ENCODE measurements at places on chromosomes 7 and 10.

DNA sequence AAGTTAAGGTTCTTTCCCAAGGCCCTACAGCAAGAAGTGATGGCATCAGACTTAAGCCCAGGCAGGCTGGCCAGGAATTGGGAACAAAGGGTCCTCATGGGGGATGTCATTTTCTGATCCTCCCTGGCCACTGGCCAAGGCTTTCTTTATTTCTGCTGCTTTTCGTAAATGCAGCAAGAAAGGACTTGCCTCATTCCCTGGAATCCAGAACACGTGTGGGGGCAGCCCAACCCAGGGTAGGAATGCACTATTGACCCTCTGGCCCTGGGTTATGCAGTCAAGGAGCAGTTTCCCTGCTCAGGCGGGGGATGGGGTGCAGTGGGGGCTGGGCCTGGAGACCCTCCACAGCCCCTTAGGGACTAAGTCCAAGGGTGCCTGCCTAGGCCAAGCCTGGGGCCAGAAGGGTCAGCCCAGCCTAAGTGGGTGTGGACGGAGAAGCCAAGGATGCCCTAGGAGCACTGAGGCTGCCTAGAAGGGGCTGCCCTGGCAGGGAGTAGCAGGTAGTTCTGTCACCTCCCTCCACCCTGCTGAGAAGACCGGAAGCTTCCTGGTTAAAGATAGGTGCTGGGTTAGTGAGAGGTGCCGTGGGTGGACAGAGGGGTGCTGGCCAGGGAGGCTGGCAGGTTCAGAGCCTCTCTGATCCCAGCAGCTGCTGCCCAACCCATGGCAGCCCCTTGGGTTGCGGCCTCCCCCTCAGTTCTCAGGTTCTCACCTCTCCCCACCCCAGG, 179.2 kb downstream of the SH3PXD2A start:
- DNase-seq, result no peak

DNA sequence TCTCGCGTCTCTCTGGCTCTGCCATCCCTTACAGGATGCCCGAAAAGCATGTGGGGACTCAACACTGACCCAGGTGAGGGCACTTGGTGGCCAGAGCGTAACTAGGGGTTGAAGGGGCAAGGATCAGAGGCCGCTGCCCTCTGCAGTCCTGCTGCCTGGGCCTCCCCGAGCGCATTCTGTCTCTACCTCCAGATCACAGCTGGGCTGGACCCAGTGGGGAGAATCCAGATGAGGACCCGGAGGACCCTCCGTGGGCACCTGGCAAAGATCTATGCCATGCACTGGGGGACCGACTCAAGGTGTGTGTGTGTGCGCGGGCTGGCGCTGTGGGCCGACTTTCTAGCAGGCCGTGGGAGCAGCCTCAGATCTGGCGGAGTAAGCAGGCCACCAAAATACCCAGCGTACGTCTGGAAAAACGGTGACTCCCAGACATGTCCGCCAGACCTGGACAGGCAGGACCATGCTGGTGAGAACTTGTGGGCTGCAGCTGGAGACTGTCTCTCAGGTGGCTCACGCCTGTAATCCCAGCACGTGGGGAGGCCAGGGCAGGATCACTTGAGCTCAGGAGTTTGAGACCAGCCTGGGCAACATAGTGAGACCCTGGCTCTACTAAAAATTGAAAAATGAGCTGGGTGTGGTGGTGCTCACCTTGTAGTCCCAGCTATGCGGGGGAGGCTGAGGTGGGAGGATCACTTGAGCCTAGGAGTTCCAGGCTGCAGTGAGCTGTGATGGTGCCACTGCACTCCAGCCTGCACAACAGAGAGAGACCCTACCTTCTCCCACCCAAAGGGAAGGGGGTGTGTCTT, 3.2 kb downstream of the GNB2 start:
- no peak for DNase-seq

GRCh38 chr7:158858592-158859503, 2.5 kb downstream of the DYNC2I1 start:
- DNase-seq, result no peak

DNA sequence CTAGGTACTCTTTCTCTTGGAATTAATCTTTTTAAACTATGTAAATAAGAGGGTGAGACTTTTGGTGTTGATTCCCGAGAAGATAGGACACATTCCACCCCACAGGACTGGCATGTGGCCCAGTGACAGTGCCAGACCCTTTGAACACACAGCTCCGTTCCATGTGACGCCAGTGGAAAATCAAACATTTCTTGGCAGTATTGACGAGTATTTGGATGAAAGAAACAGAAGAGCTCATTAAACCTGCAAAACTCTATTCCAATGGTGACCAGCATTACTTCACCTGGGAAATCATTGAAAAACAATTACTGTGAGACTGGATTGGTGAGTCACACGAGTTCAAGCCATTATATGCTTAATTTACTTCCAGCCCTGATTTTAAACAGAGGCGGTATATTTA, 25.8 kb downstream of the AKR1E2 start:
- no peak for DNase-seq

GRCh38 chr7:152313831-152314604, 121.8 kb downstream of the KMT2C start:
- DNase-seq, result peak; percentile 95

DNA sequence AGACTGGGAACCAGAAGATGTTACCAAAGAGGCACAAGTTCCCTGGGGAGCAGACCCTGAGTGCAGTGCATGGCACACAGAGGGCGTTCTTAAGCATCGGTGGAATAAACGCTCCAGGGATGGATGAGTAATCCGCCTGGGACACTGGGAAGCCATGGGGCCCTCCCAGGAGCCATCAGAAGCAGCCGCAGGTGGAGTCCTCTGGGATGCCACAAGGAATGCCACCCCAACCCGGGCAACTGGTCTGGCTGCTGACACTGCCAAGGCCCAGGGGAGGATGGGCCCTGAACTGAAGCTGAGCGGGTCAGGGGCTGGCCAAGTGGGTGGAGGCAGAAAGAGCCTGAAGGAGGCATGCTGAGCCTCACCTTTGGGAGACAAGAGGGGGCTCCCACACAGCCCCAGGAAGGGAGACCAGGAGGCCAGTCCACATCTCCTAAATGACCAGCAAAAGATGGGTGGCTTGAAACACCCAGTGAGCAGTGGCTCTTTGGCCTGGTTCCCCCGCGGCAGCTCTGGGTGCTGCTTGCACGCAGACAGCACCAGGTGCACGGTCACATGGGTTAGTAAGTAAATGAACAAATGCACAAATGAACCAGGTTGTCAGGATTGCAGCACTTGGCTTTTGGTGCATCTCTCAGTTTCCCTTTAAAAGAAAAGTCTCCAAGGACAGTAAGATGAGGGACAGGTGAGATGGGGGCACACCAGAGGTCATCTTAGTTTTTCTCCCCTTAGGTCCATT, 141.3 kb upstream of the ZMIZ1 start:
- DNase-seq, result peak; percentile 88

GRCh38 chr10:76031769-76032699, 600.6 kb downstream of the LRMDA start:
- DNase-seq, result no peak

- peak; percentile 93 for DNase-seq
These were observed 1.4 kb downstream of the MAGI2 start for GRCh38 chr7:79452032-79452494.

GRCh38 chr7:2309889-2310331, 4.3 kb downstream of the SNX8 start:
- no peak for DNase-seq

DNA sequence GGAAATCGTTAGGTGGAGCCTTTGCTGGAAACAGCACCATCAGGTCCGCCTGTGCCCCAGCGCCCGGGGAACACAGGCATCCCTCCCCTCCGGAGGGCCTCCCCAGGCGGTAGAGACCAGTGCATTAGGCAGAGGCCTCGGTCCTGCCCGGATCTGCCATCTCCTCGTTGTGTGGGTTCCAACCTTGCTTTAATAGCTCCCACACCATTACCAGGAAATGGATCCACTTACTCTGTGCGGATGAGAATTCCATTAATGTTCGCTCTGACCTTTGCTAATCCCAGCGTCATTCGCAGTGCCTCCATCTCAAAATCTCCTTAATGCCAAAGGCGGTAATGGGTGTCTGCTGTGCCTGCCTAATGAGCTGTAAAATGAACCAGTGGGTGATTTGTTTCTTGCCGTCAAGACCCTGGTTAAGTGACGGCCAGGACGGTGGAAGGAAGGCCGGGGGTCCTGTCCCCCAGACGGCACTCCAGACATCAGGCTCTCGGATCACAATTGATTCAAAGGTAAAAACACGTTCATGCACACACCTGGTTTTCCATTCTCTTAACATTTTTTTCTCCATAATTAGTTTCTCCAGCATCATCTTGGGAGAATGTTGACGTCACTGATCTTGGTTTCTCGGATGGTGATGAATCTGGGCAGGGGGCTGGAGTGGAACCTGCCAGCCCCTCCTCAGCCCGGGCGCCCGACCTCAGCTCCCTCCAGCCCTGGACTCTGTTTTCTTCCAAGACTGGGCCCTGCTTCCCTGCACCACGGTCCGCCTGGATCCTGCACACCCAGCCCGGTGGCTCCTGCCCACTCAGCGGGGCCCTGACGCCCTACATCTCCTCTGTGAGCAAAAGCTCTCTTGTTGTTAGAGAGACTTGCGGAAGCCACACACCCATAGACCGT, 22.8 kb upstream of the FAM20C start:
- no peak for DNase-seq

- peak; percentile 75 for DNase-seq
These were observed 880.6 kb downstream of the LRMDA start for GRCh38 chr10:76311752-76312636.

DNA sequence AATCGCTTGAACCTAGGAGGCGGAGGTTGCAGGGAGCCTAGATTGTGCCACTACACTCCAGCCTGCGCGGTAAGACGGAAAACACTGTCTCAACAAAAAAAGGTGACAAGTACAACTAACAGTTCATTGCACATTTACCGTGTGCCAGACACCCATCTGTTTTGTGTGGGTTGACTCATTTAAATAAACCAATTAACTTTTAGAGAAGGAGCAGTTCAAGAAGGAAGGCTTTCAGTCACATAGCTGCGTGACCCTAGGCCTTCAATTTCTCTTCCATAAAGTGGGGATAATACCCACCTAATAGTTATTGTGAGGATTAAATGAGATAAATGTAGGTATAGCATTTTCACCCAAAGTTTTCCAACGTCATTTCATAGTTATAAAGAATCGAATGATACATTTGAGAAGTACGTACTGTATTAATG, 52.3 kb upstream of the KDM7A start:
- peak; percentile 38 for DNase-seq

- no peak for DNase-seq
These were observed 39.9 kb upstream of the SORCS3 start for GRCh38 chr10:104601166-104601565.

- DNase-seq, result peak; percentile 99
These were observed at the start of the genes GPC2 and STAG3 for GRCh38 chr7:100177045-100178001. TSS of gene GPC2 (minus strand) at chr7:100177381. CDS start at chr7:100177199, 182 bp downstream. TSS of gene STAG3 (plus strand) at chr7:100177918. CDS start at chr7:100180557, 2,639 bp downstream.

- no peak for DNase-seq
These were observed 309.2 kb upstream of the SHH start for GRCh38 chr7:156121434-156121833.

GRCh38 chr7:77265666-77266065, 66.0 kb upstream of the FGL2 start:
- DNase-seq, result peak; percentile 18

DNA sequence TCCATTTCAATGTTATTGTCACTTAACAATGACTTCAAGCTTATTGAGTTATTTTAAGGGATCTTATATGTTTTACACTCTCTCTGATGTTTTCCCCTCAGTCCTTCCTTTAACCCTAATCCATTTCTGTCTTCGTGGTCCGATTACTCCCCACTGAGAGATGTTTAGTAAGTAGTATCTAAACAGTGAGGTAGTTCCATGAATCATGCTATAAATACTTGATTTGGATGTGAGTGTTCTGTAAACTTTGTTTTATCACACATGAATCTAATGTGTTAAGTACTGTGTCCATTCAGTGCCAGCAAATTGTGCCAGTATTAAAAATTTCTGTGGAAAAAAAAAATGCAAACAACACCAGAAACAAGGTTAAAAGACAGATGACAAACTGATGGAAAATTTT, 18.6 kb downstream of the RPP30 start:
- no peak for DNase-seq

DNA sequence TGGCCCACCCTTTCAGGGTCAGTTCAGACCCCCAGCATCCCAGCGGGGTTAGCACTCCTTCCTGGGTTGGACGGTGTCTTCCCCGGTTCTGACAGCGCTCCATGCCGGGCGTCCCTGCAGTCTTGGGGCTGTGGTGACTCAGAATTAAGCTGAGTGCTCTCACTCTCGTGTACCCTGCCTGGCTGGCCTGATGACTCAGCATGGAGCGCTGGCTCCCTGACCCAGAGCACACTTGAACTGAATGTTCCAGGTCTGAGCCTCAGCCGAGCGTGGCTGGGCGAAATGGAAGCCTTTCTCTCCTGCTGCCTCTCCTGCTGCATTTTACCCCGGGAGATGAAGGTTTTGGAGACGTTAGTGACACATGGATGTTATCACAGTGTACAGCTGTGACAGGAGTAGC, 7.1 kb downstream of the BAG3 start:
- peak; percentile 95 for DNase-seq

DNA sequence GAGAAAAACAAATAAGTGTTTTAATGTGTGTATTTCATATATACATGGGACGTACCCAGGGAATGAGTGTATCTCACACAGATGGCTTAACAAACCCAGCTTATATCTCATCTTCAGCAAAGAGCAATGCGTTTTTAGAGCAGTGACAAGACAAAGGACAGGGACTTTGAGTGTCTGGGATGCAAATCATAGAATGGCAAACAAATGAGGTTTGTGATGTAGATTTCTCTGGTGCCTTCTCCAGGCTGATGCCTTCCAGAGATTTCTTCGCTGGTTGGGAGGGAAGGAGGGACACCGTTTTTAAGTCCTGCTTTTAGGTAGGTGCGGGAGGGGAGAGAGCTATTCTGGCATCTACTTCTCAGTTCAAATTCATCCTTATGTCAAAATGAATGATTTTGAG, 16.6 kb downstream of the LANCL2 start:
- DNase-seq, result no peak

DNA sequence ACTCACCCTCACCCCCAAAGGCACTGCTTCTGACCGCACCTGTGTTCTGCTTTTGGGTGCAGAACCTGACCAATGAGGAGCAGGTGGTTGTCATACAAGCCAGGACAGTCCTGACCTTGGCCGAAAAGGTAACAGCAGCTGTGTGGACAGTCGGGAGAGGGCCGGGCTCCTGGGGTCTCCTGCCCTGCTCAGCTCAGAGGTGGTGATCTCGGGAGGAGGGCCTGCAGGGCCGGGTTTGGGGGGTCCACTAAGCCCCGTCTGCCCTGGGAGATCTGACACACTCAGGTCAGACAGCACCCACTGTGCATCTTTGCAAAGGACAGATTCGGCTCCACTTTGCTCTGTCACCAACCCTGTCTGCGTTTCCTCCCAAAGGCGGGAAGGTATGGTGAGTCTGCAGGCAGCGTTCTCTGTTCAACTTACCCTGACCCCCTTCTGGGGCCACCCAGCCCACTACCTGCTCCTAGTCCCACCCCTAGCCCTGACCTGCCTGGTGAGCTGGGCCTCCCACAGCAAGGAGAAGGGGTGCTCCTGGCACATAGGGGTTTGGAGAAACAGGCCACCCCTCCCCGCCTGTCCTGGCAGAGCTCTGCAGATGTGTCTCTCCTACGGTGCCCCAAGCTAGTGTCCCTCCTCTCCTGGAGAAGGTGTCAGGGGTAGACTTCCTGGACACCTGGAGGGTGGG, 33.7 kb upstream of the DPYSL4 start:
- DNase-seq, result no peak

GRCh38 chr7:74207586-74207985, 2.2 kb upstream of the LAT2 start:
- DNase-seq, result no peak

All from DMS53 (cell line).